Stimulated activated CD8-positive, alpha-beta memory T cell treated with anti-CD3 and anti-CD28 coated beads, Interleukin-4, amount 100 ng/mL, for 1 hour (primary cell): ENCODE measurements at places on chromosomes 5 and 9.

DNA sequence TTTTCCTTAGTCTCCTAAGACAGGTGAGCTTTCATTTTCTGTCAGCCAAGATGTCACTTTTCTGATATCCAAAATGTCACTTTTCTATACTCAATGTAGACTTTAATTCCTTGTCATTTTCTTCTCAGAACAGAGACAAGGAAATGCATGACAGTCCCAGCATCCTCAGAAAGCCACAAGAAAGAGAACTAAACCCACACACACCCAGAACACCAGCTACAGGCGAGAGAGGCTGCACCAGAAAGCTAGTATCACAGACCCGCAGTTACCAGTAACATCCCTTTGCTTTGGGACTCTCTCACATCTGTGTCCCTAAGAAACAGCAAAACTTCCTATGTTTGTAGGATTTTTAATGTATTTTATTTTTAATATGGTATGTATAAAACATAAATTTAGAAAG, 17.1 kb downstream of the TRMO start:
- peak; percentile 21 for DNase-seq

GRCh38 chr5:42756606-42757601, at the start of gene CCDC152:
CCDC152 (plus strand) TSS chr5:42756818; CDS start chr5:42759122, 2,304 bp downstream.
- peak; percentile 17 for DNase-seq

- DNase-seq = no peak
These were observed 83.6 kb downstream of the ARHGEF28 start for GRCh38 chr5:73709536-73710129.

GRCh38 chr5:180126716-180127681, 55.4 kb upstream of the RNF130 start:
- DNase-seq = no peak

DNA sequence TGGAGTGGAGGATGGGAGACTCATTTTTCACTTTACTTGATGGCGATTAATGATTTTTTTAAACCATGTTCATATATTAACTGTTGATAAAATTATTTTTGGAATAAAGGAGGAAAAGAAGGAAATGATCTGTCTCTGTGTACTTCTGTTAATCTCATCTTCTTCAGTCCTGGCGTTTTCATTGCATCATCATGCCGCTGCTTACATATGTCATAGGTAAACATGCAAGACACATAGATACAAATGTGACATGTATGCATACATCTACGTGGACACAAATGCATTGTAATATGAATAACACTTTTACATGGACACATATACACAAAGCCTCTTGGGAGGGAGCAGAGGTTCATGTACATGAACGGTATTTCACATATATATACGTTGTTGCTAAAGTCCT, 10.0 kb downstream of the TMEM174 start:
- DNase-seq = no peak

GRCh38 chr9:133135146-133135745, 14.2 kb upstream of the RALGDS start:
- no peak for DNase-seq

DNA sequence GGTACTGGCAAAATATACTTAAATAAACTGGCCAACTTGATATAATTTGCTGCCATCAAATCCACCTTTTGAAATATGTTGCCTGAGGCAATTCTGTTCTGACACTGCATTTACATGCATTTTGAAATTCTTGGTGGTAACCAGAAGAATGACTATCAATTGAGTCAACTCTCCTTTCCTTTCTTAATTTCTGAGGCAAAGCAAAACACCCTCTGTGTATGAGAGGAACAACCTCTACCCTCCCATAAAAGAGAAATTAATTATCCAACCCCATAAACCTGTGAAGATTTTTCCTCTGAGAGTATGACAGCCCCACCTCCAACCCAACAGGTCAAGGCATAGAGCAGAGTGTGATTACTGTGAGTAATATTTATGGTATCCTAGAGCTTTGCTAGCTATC, 286.8 kb downstream of the NR2F1-AS1 start:
- DNase-seq = no peak

DNA sequence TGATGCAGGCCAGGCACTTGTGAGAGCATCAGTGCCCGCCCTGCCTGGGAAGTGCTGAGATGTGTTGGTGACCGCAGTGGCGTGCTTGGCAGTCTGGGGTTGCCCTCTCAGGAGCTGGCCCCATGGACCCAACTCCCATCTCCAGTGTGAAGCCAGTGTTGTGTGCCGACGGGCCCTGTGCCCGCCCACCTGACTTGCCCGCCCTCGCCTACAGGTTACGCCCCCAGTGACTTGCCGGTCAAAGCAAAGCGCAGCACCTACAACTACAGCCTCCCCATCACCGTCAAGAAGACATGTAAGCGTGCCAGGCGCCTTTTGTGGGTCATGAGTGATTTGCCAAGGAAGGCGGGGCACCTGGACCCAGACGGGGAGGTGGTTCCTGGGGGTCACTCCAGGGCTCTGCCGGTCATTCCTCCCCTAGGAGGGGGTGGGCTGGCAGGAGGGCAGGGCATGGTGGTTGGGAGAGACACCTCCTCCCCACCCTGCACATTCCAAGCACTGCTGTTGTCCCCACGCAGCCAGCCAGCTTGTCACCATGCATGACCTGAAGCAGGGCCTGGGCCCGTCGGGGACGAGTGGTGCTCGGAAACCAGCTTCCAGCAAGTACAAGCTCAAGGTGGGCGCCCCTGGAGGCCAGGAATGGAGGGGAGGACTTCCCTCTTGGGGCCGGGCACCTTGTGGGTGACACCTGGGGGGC, 7.4 kb upstream of the CEL start:
- no peak for DNase-seq

GRCh38 chr9:16633794-16634193, 236.7 kb downstream of the BNC2 start:
- no peak for DNase-seq

DNA sequence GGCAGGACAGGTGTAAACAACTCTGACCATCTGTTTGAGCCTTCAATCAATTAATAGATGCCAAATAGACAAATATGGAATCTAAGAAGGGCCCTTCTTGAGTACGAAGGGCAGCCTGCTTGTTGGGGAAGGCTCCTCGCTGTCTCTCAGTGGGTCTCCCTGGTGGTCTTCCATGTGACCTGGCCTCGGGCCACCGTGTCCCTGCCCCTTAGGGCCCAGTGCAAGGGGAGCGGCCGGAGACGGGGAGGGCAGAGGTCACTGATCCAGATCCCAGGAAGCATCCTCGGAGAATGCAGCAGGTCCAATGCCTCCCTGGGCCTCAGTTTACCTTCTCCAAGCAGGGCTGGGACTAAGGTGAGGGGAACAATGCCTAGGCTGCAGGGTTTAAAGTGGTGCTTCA, 2.5 kb downstream of the DBH start:
- no peak for DNase-seq

GRCh38 chr9:124621371-124622328, 114.5 kb upstream of the NR5A1 start:
- DNase-seq = no peak

DNA sequence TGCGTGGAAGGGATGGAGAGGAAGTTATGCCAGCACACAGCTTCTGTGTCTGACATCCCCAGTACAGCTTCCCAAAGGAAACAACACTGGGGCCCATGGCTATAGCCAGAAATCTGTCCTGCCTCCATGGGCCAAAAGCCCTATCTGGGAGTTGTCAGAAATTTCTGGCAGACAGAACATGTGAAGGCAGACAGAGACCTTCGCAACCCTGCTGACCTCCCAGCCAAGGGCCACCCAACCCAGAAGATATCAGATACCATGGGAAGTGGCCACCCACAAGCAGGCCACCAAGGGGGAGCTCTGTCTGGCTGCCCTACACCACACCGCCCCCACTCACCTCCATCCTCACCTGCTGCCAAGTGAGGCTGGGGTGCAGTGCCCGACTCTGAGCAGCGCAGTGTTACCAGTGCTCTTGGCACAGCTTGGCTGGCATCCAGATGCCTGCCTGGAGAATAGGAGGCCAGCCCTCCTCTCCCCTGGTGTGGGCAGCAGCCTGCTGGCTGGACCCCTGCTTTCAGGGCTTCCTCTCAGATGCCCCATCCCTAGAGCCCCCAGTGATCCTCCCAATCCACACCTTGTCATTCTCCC, 61.6 kb upstream of the NEURL1B start:
- no peak for DNase-seq

DNA sequence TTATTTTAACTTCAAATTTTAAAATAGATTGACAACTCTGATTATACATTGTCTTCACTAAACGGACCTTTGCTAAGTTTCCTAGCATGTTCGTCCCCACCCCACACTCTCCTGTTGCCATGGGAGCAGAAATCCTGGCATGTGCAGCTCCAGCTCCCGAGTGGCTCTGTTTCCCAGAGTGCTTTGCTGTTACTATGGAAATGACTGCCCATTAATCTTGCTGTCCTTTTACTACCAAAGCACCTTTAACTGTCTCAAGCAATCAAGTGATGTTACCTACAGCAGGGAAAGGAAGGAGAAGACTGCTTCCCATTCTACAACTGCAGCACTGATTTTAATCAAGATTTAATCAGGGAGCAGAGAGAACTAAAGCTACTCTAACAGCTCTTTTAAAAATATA, 212.0 kb upstream of the KIF2A start:
- DNase-seq = no peak

DNA sequence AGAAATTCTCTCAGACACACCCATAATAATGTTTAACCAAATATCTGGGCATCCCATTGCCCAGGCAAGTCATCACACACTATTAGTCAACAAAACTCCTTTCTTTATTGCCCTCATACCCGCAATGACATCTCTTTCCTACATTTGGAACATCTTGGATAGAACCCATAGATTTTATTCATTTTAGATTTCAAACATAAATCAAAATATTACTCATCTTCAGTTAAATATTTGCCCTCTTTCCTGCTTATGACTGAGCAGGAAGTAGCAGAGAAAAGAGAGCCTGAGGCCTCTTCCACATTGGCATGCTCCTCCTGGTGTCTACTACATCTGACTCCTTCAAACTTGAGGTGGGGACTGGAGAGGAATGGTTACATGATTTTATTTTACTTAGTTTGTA, 592.0 kb downstream of the CHSY3 start:
- no peak for DNase-seq
